Right cardiac atrium (tissue), 5 donors: ENCODE measurements at places on chromosomes 5 and 9.

DNA sequence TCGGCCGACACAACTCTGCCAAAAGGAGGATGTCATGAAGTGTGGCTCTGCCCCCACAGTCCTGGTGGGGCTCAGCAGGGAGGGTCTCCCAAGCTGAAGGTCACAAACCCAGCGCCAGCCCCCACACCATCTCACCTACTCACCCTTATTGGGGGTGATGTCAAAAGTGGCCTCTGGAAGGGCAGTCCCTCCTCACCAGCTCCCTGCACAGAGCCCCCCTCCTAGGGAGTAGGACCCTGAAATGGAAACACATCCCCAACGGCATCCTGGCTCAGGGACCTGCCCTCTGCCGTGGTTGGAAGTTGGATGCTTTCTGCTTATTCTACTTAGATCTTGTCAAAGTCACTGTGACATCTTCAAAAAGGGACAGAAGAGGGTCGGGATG lies 89.5 kb downstream of the NSUN2 start:
- DNase-seq = no peak

- DNase-seq = no peak
Measured at GRCh38 chr5:20522905-20523482, 535.0 kb upstream of the CDH18 start.

DNA sequence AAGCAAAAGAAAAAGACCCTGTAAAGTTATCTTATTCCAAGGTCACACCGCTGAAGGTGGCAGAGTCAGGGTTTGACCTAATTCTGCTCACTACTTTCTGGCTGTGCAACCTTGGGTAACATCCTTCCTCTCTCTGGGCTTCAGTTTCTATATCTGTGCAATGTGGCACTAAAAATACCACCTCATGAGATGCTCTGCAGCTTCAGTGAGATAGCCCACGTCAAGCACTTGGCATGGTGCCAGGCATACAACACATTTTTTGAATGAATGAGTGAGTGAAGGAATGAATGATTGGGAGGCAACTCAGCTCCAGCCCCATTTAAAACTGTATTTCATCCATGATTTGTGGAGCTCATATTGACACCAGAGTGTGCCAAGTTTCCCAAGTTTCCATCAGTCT lies 62.3 kb downstream of the FOXI1 start:
- no peak for DNase-seq

DNA sequence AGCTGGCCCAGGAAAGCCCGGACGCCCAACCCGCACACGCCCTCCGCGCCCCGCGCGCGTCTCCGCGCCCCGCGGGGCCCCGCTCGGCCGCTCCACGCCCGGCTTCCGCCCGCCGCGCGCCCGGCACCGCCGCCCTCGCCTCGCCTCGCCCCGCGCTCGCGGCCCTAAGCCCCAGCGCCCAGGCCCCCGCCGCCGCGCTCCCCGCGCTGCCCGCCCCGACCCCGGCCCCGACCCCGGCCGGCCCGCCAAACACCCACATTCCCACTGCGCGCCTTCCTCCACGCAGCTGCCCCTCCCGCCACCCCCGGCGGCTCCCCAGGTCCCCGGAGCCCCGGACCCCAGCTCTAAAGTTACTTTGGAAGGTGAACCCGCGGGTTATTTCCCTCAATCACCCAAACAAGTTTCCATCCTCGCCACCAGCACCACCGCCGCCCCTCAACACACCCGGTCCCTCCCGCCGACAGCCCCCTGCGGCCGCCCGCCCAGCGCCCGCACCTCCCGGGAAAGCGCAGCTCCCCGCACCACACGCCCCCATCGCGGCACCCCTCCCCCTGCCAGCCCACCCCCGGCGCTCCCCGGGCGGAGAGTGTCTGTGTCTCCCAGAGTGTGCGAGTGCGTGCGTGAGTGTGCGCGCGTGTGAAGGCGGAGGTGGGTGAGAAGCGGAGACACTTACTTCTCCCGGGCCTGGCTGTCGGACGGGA lies 439 bp downstream of the SSBP2 start:
- peak; percentile 67 for DNase-seq

DNA sequence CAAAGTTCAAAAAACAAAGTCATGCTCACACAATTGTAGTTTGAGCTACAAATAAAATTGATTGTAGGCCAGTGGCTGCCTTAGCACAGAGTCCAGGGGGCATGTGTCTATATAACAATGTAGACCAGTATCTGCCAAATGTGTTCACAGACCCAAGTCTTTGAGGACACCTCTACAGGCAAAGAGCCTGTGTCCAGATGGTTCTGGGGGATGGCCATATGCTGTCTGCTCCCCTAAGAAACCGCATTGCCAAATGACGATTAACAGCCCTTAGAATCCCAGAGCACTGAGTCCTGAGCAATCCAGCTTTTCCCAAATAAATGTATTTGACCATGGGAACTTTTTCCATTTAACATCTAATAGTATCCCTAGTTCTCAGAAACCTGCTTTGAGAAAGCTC lies 169.6 kb downstream of the ADCY2 start:
- DNase-seq = no peak

DNA sequence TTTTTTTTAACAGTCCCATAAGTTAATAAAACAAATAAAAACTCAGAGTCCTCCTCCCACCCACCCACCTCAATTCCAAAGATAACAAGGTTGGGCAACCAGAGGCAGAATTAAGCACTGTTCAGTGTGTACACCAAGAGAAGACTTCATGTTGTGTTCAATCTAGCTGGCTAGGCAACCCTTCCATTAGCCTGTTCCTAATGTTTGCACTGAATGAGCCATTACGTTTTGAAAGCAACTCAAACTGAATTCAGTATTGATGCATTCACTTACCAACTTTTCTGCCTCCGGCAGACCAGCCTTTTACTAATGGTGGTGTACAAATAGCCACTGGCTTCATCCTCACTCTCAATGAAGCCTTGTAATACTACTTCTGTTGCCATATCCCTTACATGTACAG lies 47.5 kb downstream of the PBX3 start:
- no peak for DNase-seq

DNA sequence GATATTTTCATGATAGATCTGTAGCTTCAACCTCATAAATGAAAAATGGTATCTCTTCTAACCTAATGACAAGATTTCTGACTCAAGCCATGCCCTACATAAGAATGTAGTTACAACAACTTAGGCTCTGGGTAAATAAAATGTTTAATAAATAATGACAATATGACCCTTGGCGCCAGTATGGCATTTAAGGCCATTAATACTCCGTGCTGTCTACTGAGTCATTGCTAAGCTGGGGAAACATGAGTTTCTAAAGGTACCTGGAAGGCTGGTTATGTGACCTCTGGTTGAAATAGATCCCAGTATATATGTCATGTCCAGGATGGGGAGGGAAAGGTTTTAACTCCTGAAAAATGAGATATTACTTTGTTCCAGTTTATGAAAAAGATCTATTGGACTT lies 58.0 kb upstream of the CEMIP2 start:
- no peak for DNase-seq
